ENCODE measurements at places on chromosomes 7 and 10. TPM values are rescaled to one million over a fixed set of nuclear protein-coding genes. Genes with fewer than 3 reads are reported as not detected.

Gene PCDH15
- 0.68 TPM for total RNA-seq

Gene ADIRF
- total RNA-seq: 269 TPM

- no peak for DNase-seq
Observed at GRCh38 chr7:108069646-108070045, 60.5 kb downstream of the LAMB4 start.

DNA sequence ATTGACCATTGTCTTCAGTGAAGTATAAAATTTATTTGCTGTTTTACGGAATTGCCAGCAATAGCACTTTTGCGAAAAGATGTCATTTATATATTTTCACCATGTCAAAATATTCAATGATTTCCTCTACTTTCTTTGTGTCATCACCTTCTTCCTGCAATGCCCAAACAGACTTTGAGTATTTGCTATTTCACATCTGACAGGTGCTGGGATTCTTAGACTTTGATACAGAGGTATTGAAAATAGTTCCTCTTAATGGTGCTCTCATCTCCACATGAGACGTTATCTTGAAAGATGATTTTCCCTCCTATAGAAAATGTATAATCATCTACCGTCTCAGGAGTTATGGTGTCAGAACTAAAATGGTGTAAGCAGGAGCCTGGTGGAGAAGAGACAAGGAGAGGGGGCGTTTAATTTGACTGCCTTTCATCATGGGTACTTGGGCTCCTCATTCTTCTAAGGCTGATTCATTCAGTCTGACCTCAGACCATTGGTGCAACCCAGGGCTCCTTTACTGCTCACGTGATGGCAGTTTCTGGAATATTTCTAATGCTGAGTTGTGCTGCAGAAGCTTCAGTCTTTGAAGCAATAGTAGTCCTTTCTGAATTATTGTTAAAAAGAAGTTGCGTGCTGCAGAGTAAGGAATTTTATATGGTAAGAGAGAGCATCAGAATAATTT lies 404.6 kb downstream of the PHTF2 start:
- DNase-seq: no peak

- DNase-seq: no peak
Observed at GRCh38 chr7:150400008-150400787, 21.1 kb downstream of the ZNF775 start.

Gene TMEM273
- total RNA-seq: 14.6 TPM

GRCh38 chr7:151731022-151731441 lies 145.9 kb downstream of the PRKAG2 start:
- DNase-seq: no peak

Gene TSPAN13
- 19.6 TPM for total RNA-seq

DNA sequence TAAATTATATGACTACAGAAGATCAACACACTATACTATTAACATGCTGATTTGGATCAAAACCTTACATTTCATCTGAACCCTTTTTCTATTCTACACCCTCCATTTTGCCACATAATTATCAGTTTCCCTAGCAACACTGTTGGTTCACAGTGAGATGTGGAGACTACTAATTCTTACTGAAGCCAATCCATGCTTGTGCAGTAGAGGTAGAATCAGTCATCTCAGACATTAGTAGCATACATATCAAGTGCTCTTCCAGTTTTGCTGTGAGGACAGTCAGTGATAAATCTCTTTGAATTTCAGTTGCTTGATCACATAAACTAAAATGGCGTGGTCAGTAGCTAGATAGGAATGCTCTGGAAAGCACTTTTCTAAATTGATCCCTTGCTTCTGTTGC lies 70.3 kb downstream of the PON1 start:
- no peak for DNase-seq

- no peak for DNase-seq
Observed at GRCh38 chr7:129774359-129774758, 162.8 kb downstream of the NRF1 start.

DNA sequence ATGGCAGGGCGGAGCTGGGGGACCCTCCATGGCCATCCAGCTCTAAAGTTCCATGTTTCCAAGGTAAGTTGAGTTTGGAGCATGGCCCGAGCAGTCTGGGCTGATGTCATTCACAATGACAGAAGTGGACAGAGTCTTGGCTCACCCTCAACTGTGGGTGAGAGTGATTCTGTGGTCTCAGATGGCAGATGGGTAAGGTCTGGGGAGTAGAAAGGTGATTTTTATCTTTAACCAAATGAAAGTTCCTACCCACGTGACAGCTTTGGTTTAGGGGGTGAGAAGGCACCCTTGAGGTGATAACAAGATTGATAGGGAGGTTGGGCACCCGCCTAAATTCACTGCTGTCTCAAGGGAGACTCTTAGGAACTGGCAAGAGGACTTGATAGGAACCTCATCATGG lies 57.6 kb upstream of the PDZD8 start:
- no peak for DNase-seq
